ENCODE measurements at places on chromosomes 6 and 20.
A peak's percentile ranks its signal among the peaks of the same experiment; 100 is the strongest.

DNA sequence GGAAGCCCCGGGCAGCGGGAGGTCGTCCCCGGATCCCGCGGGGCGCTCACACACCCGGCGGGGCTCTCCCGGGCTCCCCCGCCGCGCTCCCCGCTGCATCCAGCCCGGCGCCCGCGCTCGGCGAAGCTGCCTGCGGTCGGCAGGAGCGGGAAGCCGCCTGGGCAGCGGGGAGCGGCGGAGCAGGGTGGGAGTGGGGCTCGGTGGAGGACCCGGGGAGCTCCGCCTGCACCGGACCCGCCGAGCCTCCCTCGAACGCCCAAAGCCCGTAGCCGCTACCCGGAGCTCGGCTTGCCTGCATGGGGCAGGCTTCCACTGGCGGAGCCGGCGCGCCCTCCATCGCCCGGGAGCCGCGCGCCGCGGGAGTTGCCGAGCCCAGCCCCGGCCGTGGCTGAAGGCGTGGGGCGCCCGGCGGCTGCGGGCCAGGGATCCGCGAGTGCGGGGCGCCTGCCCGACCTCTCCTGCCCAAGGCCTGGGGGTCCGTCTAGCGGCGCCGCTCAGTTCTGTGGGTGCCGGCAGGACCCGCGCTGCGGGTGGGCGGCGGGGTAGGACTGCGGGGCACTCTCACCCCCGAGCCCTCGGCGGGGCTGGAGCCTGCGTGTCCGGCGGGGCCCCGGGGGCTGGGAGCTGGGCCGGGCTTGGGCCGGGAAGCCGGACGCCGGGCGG, 671 bp downstream of the CDH4 start:
- DNase-seq: no peak

GRCh38 chr6:113994934-113995342, 24.0 kb upstream of the HDAC2 start:
- DNase-seq: peak; percentile 48

DNA sequence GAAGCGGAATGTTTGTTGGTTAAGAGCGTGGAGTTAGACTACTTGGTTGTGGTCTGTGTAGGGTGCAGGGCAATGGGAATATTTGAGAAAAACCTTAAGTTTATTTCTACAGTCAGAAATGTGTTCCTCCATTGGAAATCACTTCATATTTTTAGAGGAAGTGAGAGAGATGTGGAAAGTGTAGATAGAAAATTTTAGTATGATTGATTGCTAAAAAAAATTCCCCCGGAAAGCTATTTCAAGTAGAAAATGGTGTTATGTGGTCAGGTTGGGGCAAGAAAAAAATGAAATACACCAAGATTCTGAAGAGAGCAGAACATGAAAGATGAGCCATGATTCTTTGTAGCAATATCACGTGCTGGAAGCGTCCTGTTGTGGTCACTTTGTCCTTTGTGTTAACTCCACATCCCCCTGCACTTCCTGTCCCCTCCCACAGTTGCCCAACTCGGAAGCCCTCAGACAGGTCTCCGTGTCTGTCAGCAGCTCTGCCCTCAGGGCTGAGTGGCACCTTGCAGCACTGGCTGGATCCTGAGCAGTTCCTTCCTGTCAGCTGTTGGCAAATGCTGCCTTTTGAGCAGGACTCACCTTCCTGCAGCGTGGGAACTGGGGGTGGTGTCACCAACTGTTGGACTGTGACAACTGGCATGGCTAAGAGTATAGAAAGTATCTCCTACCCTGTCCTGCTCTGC, 137.5 kb upstream of the SLC24A3 start:
- DNase-seq: no peak

DNA sequence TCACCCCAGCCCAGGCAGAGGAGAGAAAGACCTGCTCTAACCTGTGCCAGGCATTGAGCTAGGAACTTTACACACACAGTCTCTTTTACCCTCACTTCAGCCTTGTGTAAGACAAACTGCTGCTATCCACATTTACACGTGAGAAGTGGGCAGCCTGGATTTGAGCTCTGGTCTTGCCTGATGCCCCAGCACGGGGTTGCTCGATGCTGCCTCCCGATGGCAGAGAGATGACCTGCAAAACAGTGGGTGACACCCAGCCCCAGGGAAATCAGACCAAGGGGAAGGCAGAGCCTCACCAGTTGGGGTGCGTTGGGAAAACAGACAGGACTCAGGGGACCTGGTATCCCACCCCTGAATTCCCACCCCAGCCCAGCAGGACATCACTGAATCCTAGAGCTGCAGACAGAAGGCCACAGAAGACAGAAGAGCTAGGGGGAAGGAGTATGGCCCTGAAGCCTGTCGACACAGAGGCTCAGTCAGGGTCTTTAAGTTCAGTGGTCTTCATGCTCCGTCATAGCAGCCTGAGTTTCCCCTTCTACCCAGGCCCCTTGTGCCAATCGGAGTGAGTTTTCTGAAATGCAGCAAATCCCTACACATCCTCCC, 990 bp downstream of the BPI start:
- DNase-seq: peak; percentile 50

- DNase-seq: no peak
Observed at GRCh38 chr20:7399575-7399974, 540.7 kb downstream of the HAO1 start.

DNA sequence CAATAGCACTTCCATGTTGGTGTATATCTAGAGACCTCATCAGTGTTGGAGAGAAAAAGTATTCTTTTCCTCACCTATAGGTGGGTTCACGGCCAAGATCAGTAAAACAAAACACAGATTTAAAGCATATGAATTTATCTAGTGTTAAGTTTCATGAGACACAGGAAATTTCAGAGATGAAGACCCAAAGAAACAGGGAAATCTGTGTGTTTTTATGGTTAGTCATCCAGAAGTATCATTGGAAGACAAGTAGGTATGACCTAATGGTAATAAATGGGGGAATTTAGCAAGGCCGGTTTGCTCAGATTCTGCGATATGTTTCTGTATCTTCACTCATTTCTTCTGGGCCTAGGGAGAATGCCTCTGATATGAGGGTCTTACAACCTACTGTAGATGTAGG, 419.6 kb upstream of the MARCKS start:
- no peak for DNase-seq

GRCh38 chr6:11585426-11586016, 48.0 kb downstream of the TMEM170B start:
- no peak for DNase-seq

DNA sequence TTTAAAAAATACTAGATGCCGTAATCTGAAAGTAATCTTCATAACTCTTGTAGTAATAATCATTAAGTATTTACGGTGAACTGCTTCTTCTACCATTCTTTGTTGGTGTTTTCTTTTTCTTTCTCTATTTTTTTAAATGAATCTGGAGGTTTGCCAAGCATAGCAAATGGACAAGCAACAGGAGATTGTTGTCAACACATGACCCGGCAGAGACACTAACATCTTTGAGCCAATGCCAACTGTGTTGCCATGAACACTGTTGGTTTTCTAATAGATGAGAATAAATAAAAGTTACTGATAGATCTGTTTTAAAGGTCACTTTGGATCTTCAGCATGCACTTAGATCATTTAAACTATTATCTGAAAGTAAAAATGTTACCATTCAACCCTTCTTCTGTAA, 523.6 kb upstream of the EYS start:
- DNase-seq: no peak

DNA sequence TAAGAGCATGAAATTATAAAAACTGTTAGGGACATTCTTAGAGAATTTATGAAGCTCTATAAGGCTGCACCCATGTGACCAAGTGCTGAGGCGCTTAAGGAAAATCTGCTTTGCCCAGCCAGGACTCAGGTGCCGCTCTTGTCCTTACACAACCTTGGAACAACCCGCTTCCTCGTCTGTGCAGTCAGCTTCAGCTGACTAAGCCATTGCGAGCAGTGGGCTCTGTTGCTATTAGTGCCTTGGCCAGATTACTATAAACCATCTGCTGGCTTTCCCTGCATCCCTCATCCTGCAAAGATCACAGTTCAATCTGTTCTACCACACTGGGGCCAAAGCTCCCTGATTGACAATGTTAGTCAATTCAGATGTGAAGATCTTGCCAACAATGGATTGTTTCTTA, 89.1 kb upstream of the E2F3 start:
- no peak for DNase-seq

- DNase-seq: no peak
Observed at GRCh38 chr20:56595746-56596475, 33.2 kb upstream of the TFAP2C start.

GRCh38 chr20:39602649-39603048, 640.5 kb downstream of the DHX35 start:
- DNase-seq: no peak

DNA sequence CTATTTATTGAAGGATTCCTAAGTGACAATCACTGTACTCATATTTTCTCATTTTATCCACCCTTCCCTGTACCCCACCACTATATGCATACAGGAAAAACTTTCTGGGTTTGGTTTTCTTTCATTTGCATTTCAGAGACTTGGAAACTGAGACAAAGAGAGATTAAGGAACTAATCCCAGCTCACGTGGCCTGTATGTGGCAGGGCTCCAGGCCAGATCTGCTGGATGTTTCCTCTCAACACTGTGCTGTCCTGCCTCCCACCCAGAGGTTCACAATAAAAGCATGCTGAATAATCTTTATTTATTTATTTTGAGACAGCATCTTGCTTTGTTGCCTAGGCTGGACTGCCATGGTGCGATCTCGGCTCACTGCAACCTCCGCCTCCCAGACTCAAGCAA, 50.2 kb downstream of the CEP162 start:
- no peak for DNase-seq

GRCh38 chr6:148414836-148415235, 72.2 kb downstream of the SASH1 start:
- DNase-seq: no peak

DNA sequence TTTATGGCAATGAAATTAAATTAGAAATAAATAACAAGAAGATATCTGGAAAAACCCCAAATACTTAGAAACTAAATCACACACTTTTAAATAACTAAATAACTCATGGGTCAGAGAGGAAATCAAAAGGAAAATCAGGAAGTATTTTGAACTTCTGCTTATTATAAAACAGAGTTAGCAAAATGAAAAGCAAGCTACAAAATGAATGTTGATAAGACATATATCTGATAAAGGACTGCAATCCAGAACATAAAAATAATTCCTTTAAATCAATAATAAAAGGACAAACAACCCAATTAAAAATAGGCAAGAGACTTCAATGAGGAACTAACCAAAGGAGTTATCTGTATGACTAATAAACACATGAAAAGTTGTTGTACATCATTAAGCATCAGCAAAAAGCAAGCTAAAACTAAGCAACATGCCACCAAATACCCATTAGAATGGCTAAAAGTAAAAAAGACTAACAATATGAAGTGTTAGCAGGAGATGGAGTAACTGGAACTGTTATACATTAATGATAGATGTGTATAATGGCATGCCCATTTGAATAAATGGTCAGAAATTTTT, 38.9 kb upstream of the STMND1 start:
- no peak for DNase-seq

DNA sequence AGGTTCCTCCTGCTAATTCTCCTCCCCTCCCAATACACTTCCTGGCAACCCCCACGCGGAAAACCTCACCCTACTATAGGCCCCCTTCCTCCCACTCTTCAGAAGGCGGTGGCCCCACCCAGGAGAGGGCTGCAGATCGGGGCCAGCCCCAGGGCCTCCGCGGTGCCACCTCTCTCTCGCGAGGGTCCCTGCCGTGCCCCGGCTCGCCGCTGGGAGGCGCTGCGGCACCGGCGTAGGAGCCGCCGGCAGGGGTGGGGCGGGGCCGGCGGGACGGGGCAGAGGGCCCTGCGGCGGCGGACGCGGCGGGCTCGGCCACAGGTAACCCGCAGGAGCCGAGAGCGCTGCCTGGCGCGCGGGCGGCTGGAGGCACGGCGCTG, at the start of gene ANKRD6:
Gene ANKRD6, plus strand, starts transcription at position 278 of the 377 bp plus-strand sequence. CDS start 133,825 bp downstream, outside the sequence.
- peak; percentile 80 for DNase-seq

GRCh38 chr20:29119141-29119540, 2138.3 kb upstream of the DEFB115 start:
- DNase-seq: no peak

GRCh38 chr6:114541794-114542193, 199.0 kb upstream of the HS3ST5 start:
- DNase-seq: no peak

GRCh38 chr6:127460465-127460864, 1.3 kb upstream of the KIAA0408 start:
- no peak for DNase-seq

- DNase-seq: no peak
Observed at GRCh38 chr6:73537677-73538076, 16.8 kb upstream of the EEF1A1 start.

- DNase-seq: no peak
Observed at GRCh38 chr6:167663784-167664443, 162.8 kb upstream of the AFDN start.

- no peak for DNase-seq
Observed at GRCh38 chr6:22006795-22007194, 290.0 kb downstream of the PRL start.

DNA sequence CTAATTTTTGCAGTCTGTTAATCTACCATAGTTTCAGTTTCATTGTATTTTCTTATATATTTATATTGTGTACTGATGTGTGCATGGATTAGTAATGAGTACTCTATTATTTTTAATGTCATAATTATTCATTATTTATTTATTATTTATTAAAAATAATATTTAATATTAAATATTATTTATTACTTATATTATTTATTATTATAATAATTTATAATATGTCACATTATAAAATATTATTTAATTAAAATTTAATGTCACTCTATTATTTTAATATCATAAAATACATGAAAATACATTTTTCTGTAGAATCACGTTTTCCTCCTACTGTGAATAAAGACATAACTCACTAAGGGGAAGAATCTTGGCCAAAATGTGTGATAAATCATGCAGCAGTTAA, 30.5 kb downstream of the POM121L2 start:
- no peak for DNase-seq

DNA sequence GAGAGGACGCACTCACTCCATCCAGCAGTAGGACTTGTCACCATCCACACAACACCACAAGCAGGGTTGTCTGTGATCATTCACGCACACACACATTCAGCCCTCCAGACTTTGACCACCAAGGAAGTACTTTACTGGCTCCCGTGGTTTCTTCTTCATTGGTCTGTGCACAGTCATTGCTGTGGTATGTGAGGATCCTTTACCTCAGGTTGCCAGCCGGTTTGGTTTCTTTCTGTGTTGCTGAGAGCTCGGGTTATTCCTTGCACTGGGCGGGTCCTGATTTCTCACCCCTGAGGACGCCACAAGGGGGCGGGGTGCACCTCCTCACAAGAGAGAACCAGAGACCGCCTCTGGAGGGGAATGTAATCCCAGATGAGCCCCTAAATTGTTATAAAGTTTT, 11.2 kb downstream of the SLC35A1 start:
- DNase-seq: peak; percentile 24

DNA sequence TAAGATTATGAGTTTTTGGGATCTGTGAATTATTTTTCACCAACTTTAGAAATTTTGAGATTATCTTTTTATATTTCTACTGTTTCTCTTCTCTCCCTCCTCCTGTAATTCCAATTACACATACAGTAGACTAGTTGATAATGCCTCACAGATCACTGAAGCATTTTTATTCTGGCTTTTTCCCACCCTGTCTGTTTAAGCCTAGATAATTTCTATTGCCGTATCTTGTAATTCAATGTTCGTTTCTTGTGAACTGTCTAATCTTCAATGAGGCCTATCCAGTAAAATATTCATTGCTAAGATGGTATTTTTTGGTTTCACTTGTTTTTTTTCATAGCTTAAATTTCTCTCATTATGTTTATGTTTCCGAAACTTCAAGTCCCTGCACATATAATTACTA, 12.0 kb downstream of the MDN1 start:
- DNase-seq: no peak
